ENCODE measurements at places on chromosomes 2 and 18. TPM values are rescaled to one million over a fixed set of nuclear protein-coding genes. Genes with fewer than 3 reads are reported as not detected.

DNA sequence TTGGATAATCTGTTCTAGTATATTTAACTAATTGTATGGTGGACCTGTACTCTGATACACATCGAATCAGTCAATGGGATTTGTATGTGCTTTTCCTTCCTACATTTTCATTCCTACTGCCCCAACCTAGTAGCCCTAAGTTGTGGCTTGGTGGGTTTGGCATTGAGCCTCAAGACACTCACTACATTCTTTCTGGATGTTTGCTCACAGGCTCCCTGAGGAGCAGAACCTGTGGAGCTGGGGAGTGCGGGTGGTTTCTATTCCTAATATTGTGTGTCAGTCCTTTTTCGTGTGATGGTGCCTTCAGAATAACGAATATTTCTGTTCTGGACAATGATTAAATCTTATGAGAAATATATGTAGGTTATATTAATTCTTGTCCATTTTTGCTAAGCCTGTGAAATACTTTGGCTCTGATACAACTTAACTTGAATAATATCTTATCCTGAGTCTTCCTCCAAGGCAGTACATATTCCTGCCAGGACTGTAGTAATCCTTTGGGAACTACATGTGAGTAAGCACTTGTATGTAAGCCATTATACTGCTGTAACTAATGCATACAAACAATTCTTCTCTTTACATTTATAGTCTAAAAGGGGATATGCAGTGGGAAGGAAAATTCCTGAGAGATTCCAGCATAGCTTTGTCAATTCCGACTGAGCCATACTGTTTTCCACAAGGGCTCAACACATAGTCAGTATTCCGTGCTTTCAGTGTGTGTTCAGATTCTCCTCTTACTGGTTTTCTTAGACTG, 150.6 kb downstream of the AGPS start:
- no peaks in the 10 kb centered on the region for H3K27me3 ChIP-seq
- H3K27ac ChIP-seq, result no peak overlapping the region
- H3K4me3 ChIP-seq, result no peak overlapping the region
- H3K4me1 ChIP-seq, result no peaks in the 10 kb centered on the region

DNA sequence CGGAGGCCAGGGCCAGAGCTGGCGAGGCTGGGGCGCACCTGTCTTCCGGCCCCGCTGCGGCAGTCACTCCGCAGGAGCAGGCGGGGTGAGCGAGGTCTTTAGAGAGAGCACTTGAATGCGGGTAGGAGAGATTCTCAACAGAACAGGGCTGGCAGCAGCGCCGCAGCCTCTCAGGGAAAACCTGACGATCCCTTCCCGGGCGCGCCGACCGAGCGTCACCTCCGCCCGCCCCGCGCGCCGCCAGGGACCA, 526 bp downstream of the PRKRA start:
- peaks cover 13% of the 10 kb centered on the region for H3K4me1 ChIP-seq
- H3K4me3 ChIP-seq, result peak overlapping the region; percentile 94
- peaks cover 16% of the 10 kb centered on the region for H3K36me3 ChIP-seq
- no peaks in the 10 kb centered on the region for H3K27me3 ChIP-seq
- no peak for DNase-seq
- H3K27ac ChIP-seq, result peak overlapping the region; percentile 83

- no peak for DNase-seq
- peaks cover 4% of the 10 kb centered on the region for H3K4me1 ChIP-seq
- H3K4me3 ChIP-seq, result no peak overlapping the region
- peaks cover 25% of the 10 kb centered on the region for H3K36me3 ChIP-seq
- H3K27me3 ChIP-seq, result no peaks in the 10 kb centered on the region
Measured at GRCh38 chr2:85838181-85838580, 50.6 kb downstream of the ST3GAL5 start.

DNA sequence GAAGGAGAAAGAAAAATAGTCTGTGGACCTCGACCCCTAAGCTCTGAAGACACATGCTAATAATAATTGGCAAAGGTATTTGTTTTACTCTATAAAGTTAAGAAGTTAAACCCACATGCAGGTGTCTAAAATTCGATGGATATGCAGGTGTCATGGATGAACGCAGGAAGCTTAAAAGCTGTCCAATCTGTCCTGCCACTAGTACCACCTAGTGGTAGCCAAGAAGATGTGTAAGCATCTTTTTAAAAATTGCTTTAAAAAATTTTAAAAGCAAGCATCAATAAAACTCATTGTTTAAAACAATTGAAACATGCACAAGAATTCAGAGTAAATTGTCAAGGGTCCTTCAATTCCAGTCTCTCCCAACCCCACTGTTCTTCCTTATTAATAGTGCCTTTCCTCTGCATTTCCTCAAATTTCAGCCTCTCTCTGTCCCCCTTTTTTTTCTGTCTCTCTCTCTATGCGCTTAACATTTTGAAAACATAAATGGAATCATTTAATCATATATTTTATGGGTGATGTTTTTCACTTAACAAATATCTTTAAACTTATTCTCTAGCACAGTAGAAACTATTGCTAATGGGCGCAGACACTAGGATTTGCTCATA, 30.6 kb upstream of the PPP3R1 start:
- no peaks in the 10 kb centered on the region for H3K4me1 ChIP-seq
- no peak overlapping the region for H3K4me3 ChIP-seq
- H3K27me3 ChIP-seq, result no peaks in the 10 kb centered on the region
- H3K27ac ChIP-seq, result no peak overlapping the region
- peak; percentile 71 for DNase-seq

DNA sequence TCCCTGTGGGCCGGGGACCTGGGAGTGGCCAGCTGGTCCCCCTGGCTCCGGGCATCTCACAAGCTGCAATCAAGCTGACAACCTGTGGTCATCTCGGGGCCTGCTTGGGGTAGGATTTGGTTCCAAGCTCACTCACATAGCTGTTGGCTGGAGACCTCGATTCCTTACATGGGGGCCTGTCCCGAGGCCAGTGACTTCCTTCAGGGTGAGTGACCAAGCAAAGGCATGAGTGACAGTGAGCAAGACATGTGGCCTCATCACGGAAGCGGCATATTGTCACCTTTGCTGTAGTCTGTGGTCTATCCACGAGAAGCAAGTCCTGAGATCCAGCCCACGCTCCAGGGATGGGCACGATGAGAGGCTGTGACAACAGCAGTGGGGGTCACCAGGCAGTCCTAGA, 131.4 kb upstream of the ID2 start:
- H3K4me3 ChIP-seq, result no peak overlapping the region
- no peak for DNase-seq
- H3K27me3 ChIP-seq, result no peaks in the 10 kb centered on the region
- no peak overlapping the region for H3K27ac ChIP-seq

- no peak overlapping the region for H3K4me3 ChIP-seq
- H3K4me1 ChIP-seq, result no peaks in the 10 kb centered on the region
- no peak overlapping the region for H3K27ac ChIP-seq
- DNase-seq, result no peak
- H3K27me3 ChIP-seq, result no peaks in the 10 kb centered on the region
Measured at GRCh38 chr2:65823511-65823910, 391.1 kb upstream of the SPRED2 start.

DNA sequence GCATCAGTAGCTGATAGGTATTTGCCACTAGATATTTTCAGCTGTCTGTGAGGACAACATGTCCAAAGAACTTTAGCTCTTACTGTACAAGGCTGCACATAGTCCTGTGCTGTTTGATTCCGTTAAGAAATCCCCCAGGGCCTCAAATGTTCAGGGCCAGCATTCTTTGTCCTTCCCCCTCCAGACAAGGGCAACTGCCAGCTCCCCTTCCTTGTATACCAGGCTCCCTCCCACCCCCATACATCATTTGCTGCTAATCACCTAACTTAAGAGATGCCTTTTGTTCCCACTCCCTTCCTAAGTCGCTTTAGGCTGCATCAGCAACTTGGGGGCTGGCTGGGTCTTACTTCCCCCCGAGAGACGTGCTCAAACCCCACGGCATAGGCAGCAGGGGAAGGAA, 138.7 kb downstream of the CDH20 start:
- no peak for DNase-seq
- H3K4me3 ChIP-seq, result no peak overlapping the region
- no peak overlapping the region for H3K27ac ChIP-seq
- no peaks in the 10 kb centered on the region for H3K4me1 ChIP-seq
- H3K36me3 ChIP-seq, result no peaks in the 10 kb centered on the region

DNA sequence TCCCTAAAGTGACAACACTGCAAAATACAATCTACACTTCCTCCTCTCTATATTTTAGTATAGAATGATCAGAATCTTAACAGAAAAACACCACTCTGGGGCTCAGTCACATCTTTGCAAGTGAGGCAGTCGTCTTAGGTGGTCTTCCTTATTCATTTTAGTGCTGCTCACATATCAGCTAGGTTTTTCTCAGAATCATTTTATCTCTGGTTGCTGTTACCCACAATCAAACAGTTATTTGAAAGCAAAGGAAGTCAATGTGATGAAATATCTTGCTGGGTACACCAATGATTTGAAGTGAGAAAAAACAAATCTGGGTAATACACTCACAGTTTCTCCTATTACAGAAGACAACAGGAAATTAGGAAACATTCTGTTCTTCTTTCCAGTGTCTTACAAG, 275.2 kb downstream of the DSEL start:
- H3K27me3 ChIP-seq, result no peaks in the 10 kb centered on the region
- no peak for DNase-seq
- no peak overlapping the region for H3K4me3 ChIP-seq
- no peaks in the 10 kb centered on the region for H3K36me3 ChIP-seq

GRCh38 chr2:128469203-128469602, 150.5 kb upstream of the HS6ST1 start:
- no peak overlapping the region for H3K4me3 ChIP-seq
- no peaks in the 10 kb centered on the region for H3K36me3 ChIP-seq
- H3K27ac ChIP-seq, result no peak overlapping the region

DNA sequence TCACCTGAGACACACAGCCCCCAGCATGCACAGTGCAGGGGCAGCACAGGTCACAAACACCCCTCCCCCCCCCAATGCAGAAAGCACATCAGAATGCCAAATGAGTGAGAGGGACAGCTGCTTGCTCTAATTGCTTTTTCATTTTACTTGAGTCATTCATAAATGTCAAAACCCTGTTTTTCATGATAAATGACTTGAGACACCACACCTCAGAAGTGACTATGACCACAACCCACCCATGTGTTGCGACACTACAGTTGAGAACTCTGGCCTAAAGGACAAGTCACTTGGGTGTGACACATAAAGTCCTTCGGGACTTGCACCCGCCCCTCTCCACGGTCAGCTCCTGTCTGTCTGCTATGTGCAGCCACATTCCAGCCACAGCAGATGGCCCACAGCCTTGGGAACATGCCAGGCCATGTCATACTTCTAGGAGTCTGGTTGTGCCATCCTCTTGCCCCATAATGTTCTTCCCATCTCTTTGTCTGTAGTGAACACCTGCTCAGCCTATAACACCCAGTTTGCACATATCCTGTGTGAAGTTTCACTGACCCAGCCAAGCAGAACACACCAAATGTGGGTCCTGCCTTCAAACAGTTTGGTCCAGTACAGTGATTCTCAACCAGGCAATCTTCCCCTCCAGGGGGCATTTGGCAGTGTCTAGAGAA, 30.2 kb upstream of the RIOK3 start:
- no peaks in the 10 kb centered on the region for H3K27me3 ChIP-seq
- no peak overlapping the region for H3K4me3 ChIP-seq
- H3K36me3 ChIP-seq, result no peaks in the 10 kb centered on the region

- no peaks in the 10 kb centered on the region for H3K27me3 ChIP-seq
- no peak overlapping the region for H3K27ac ChIP-seq
- DNase-seq, result no peak
- H3K4me3 ChIP-seq, result no peak overlapping the region
- no peaks in the 10 kb centered on the region for H3K36me3 ChIP-seq
- peaks cover 3% of the 10 kb centered on the region for H3K4me1 ChIP-seq
Measured at GRCh38 chr2:60976256-60976850, 41.2 kb upstream of the PEX13 start.

GRCh38 chr18:13584825-13585224, 141.5 kb downstream of the FAM210A start:
- no peak overlapping the region for H3K4me3 ChIP-seq
- no peaks in the 10 kb centered on the region for H3K36me3 ChIP-seq
- no peaks in the 10 kb centered on the region for H3K27me3 ChIP-seq
- no peak overlapping the region for H3K27ac ChIP-seq

GRCh38 chr2:227703961-227704360, 13.9 kb downstream of the SLC19A3 start:
- H3K27me3 ChIP-seq, result no peaks in the 10 kb centered on the region
- no peak overlapping the region for H3K4me3 ChIP-seq
- H3K4me1 ChIP-seq, result no peaks in the 10 kb centered on the region
- DNase-seq, result no peak
- no peaks in the 10 kb centered on the region for H3K36me3 ChIP-seq

DNA sequence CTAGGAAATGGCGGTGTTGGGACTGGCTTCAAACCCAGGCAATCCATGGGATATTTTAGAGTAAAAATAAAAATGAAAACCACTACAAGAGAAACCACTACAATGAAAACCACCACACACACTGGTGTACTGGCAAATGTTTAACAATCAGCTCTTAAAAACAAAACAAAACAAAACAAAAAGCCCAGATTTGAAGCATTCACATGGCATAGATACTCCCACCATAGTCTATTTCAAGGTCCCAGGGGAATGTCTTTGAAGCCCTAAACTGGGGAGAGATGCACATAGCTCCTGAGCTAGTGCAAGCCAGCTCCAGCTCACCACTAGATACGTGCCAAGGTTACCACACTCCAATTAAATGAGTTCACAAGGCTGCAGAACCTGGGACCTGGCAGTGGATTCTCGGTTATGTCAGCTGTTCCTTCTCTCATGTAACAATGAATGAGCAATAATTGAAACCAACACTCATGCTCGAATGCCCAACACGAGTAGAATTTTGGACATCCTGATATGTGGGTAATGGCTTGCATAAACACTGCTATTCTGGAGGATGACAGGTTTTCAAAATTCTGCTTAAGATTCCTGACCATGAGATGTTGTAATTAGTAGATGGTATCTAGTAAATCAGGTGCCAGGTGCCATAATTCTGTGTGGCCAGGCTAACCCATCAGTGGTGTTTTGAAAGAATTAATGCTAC, 102.2 kb downstream of the OSBPL6 start:
- H3K4me1 ChIP-seq, result no peaks in the 10 kb centered on the region
- H3K27ac ChIP-seq, result no peak overlapping the region
- H3K36me3 ChIP-seq, result no peaks in the 10 kb centered on the region
- no peak for DNase-seq
- no peak overlapping the region for H3K4me3 ChIP-seq

DNA sequence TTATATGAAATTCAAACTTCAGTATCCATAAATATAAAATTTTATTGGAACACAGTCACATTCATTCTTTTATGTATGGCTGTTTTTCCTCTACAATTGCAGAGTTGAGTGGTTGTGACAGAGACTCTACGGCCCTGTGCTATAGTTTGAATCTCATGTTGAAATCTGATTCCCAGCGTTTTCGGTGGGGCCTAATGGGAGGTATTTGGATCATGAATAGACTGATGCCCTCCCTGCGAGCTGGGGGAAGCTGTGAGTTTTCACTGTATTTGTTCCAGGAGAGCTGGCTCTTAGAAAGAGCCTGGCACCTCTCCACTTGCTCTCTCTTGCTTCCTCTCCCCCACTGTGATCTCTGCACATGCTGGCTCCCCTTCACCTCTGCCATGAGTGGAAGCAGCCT, 1.7 kb downstream of the PFN4 start:
- no peaks in the 10 kb centered on the region for H3K36me3 ChIP-seq
- no peak for DNase-seq
- H3K27me3 ChIP-seq, result no peaks in the 10 kb centered on the region
- no peak overlapping the region for H3K27ac ChIP-seq
- H3K4me3 ChIP-seq, result no peak overlapping the region

Gene LBX2
- total RNA-seq, result 1.9 TPM

Gene PLGLB1
- 5.6 TPM for total RNA-seq

Gene DUSP2
- 300 TPM for total RNA-seq

Gene NEB
- total RNA-seq, result 5.7 TPM

Gene SCN7A
- total RNA-seq, result not detected

Gene HOXD13
- total RNA-seq, result not detected

Gene TRIM54
- 0.18 TPM for total RNA-seq

Gene ST6GAL2
- total RNA-seq, result not detected

Gene MZT2A
- 47.0 TPM for total RNA-seq

Gene DSG1
- not detected for total RNA-seq

All from natural killer cell (primary cell).